ENCODE measurements at places on chromosomes 12 and 14.

- no peak for DNase-seq
Observed at GRCh38 chr12:115411121-115411520, 727.1 kb upstream of the TBX3 start.

DNA sequence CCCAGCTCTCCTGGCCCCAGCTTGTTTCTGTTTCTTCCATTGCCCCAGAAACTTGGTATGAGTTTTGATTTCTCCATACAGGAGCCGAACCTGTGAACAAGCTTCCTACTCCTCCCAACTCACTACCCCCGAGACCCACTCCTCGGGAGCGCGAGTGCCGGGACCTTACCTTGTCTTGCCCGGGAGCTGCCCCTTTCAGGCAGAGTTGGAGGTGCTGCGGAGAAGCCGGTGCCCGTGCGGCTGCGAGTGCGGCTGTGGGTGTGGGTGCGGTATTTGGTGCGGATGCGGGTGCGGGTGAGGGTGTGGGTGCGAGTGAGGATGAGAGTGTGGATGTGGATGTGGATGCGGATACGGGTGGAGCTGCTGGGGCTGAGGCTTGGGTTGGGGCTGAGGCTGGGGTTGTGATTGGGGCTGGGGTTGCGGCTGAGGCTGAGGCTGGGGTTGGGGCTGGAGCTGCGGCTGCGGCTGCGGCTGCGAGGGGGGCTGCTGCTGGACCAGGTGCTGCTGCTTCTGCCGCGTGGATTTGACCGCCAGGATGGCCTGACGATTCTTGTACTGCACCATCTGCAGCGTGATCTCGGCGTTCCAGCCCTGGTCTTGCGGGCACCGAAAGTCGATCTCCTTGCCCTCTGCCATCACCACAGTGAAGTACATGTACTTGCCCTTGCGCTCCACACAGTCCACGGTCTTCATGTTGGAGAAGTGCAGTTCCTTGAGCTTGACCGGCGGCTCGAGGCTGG lies 1.1 kb downstream of the PHLDA1 start:
- DNase-seq, result no peak

DNA sequence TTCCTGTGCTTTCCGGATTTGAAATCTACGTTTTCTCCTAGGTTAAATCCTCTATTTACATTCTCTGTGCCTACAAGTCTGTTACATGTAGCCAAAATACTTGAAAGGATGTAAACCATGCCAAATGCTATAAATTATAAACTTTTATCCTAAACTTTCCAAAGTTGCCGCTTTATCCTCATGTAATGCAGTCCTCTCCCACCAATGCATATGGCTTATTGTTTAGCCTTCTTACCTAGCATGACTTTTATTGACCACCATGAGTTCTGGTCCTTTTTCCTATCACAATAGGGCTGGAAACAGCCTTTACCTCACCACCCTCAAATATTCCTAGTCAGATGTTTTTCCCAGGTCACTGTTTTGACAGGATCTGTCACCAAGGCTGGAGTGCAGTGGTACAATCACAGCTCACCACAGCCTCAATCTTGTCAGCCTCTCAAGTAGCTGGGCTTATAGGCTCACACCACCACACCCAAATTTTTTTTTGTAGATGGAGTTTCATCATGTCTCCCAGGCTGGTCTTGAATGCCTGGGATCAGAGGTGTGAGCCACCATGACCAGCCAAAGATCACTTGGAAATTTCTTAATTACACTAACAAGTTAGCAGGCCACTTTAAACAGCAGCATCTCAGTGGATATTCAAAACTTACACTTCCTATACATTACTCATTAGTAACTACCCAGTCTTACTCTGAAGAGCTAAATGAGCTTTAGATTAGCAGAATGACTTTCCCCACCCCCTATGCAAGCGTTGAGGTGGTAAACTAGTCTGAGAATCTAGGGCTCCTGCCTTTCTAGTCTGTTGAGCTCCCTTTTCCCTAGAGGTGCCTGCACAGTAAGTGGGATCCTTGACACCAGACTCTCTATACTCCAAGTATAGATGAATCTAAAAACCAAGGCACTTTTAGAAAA lies 4.1 kb downstream of the TUBA1B start:
- DNase-seq, result no peak

GRCh38 chr12:68871921-68872320 lies 61.0 kb downstream of the CPM start:
- DNase-seq, result no peak

- DNase-seq, result no peak
Observed at GRCh38 chr14:75242546-75243273, 35.9 kb upstream of the FOS start.

DNA sequence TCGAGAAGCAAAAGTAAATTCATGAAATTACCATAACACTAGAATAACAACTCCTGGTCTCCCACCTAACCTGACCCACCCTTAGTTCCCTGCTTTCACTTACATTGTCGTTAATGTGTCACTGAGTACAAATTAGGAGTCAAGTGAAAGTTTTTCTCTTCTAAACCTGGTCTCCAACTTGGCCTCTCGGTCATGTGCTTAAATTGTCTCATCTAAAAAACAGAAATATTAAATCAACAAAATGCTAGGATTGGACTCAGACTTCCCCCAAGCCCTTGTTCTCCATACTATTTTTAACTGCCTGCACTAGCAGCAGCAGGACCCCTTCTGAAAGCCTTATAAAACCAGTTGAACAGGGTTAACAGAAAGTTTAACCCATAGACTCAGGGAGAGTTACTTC lies 1.8 kb upstream of the BTG1 start:
- no peak for DNase-seq

DNA sequence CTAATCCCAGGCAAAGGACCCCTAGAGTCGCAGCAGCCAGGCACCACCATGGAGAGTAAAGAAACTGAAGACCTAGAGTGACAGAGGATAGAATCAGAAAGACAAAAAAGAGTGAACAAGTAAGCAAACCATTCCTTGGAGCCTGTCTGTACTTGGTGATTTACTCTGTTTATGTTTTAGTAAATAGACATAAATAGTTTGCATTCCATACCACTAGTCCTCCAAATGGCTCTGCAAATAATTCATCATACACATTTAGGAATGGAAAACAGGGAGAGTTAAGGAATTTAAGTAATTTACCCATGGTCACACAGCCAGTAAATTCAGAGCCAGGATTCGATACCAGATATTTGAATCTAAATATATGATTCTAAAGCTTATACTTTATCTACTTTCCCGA lies 2.8 kb downstream of the OLR1 start:
- no peak for DNase-seq

- no peak for DNase-seq
Observed at GRCh38 chr14:68590201-68590522, 202.7 kb downstream of the ZFP36L1 start.

DNA sequence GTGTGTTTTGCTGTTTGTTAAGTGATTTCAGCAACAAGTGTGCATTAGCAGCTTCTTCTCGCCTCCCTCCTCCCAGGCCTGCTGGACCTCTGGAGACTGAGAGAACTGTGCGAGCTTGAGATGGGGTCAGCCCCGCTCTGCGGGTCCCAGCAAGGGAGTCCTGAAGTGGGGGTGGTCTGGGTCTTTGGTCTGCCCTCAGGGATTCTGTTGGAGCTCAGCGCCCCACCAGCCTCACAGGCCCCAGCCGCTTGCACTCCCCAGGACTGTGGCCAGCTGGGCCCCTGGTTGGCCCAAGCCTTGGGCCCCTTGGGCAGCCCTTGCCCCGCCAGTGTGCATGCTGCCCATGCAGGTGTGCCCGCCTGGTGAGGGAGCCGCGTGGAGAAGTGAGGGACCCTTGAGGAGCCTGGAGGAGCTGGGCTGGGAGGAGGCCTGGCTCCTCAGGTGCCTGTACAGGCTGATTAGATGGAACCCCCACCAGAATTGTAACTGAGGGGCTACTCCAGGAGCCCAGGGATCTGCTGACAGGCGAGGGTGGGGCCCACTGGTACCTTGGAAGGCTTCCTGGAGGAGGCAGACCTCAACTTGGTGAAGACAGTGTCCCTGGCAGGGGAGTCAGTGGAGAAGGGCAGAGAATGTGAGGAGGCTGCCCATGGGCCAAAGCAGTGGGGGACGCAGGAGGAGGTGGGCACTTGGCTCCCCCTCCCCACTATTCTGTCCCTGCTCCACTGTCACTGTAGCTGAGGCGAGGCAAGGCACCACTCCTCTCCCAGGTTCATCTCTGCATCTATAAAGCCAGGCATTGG lies 56.7 kb downstream of the BEGAIN start:
- no peak for DNase-seq

GRCh38 chr14:74380172-74380571 lies 31.9 kb downstream of the VRTN start:
- DNase-seq, result no peak

GRCh38 chr14:70646705-70647104 lies 5.0 kb downstream of the TTC9 start:
- no peak for DNase-seq

GRCh38 chr14:102497998-102498677 lies 11.4 kb downstream of the ANKRD9 start:
- no peak for DNase-seq

- DNase-seq, result no peak
Observed at GRCh38 chr14:60621386-60621785, 27.9 kb downstream of the SIX1 start.

DNA sequence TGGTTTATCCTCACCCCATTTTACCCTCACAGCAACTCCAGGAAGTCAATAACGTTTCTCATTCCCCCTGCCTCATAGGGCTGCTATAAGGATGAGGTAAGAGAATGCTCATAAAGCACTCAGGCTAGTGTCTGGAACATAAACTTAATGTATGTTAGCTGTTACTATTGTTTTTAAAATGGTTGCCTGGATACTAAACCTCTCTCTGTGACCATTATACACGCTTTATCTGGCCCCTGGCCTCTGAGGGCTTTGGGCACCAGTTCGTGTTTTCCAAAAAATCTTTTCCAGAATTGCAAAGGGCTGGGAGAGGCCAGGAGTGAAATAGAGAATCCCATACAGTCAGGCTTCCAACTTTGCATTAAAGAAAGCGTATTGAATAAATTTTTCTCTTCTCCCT lies 113.9 kb downstream of the KTN1 start:
- DNase-seq, result no peak

GRCh38 chr12:21892341-21892740 lies 48.9 kb downstream of the ABCC9 start:
- DNase-seq, result no peak

DNA sequence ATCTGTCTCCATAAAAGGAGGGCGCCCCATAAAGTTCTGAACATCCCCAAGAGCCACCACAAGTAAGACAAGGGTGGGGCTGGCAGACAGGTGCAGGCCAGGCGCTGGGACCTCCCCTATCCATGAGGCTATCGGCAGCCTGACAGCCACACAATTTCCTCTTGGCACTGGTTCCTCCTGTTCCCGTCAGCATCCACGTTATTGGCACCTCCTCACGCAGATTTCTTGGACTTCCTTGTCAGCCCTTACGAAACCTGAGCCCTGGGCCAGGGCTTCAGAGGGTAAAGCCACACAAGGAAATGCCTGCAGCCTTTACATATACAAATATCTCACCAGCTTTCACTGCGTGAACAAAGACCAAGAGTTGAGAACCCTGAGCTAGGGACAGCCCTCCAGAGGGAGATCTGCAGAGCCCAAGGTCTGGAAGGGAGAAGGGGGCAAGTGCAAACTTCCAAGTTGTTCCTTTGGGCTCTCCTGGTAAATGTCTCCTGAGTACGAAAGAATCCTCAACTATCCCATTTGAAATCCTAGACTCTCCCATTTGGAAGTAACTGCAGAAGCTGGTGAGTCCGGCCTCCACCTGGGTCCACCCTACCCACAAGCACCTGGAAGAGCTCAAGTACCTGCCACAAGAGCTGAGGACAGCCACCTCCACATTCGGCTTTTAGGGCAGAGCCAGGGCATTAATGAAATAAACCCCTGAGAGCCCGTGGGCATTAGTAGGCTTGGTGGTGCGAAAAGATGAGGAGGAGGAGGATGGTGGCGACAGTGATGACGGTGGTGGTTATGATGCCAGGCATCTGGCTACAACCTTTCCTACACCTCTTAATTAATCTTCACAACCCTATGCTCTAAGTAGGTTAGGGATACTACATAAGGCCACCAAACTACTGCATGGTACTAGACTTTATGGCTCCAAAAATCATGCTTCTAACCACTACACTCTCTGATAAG lies 5.5 kb upstream of the TC2N start:
- no peak for DNase-seq

- no peak for DNase-seq
Observed at GRCh38 chr12:88897723-88898122, 317.5 kb upstream of the KITLG start.

DNA sequence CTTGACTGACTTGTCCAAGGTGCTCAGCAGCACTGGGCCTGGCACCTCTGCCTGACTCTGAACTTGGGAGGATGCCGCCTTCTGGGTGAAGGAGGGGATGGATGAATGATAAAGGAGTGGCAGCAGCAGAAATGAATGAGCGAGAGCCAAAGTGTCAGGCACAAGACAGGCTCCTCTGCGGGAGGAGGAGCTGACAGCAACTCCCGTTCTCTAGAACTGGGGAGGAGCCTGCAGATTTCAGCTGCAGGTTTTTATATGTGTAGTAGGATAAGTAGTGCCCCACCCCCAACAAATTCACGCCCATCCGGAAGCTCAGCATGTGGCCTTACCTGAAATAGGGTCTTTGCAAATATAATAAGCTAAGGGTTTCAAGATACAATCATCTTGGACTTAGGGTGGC lies 33.1 kb downstream of the SLC8B1 start:
- DNase-seq, result no peak

GRCh38 chr12:69475237-69475975 lies 5.2 kb downstream of the FRS2 start:
- DNase-seq, result no peak

GRCh38 chr14:100634026-100634425 lies 46.8 kb upstream of the BEGAIN start:
- no peak for DNase-seq

GRCh38 chr14:29908652-29909577 lies 18.7 kb downstream of the PRKD1 start:
- no peak for DNase-seq

DNA sequence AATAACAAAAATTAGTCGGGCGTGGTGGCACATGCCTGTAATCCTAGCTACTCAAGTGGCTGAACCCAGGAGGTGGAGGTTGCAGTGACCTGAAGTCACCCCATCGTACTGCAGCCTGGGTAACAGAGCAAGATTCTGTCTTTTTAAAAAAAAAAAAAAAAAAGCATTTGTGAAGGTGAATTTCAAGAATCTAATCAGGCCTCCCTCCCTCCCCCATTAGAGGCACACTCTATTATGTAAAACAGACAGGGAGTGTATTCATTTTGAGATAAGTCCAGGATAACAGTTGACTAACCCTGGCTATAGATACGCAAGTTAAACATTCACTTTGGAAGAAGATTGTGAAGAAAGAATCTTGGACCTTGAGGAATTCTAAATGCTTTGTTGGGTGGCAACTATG lies 2.9 kb downstream of the RESF1 start:
- no peak for DNase-seq

DNA sequence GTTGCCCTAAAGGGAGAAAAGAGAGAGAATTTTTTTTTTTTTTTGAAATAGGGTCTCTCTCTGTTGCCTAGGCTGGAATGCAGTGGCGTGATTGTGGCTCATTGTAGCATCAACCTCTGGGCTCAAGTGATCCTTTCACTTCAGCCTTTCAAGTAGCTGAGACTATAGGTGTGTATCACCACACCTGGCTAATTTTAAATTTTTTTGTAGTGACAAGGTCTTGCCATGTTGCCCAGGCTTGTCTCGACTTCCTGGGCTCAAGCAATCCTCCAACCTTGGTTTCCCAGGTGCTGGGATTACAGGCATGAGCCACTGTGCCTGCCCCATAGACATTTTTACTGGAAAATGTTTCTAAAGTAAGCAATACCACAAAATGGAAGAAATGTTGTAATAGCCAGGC lies 36.8 kb downstream of the YARS2 start:
- no peak for DNase-seq
